ENCODE measurements at places on chromosomes 1 and 21. TPM values are rescaled to one million over a fixed set of nuclear protein-coding genes. Genes with fewer than 3 reads are reported as not detected.

The MSTO1 gene
- 26.5 TPM for total RNA-seq

GRCh38 chr1:63033211-63033610 is 249.3 kb downstream of the ATG4C start:
- DNase-seq: no peak

- DNase-seq: no peak
Observed at GRCh38 chr1:216822480-216822879, 99.3 kb upstream of the ESRRG start.

The GLIS1 gene
- 4.7 TPM for total RNA-seq

The ACTA1 gene
- not detected for total RNA-seq

DNA sequence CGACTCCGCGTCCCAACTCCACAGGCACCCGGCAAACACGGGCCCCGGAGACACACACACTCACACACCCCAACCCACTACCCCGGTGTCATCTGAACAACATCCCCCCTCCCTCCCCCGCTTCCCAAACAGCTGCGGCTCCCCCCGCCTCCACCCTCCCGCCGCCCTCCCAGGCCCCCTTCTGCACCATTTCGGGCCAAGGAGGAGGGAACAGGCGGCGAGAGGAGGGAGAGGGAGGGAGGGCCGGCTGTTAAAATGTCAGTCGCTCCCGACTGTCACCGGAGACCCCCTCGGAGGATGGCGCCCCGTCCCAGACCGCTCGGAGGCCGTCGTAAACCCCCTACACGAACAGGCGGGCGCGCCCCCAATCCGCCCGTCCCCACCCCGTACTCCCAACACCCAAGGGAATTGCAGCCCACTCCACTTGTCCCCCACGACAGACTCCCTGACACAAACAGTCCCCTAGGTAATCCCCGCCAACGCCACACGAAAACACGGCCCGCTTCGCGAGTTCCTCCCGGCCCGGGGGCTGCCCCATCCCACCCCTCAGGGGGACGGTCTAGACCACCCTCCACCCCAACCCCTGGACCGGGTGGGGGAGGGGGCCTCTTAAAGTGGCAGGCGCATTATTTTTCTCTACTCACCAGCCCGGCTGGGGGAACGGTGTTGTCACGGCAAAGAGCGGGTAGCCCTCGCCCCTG is 583 bp downstream of the MEF2D start:
- DNase-seq: peak; percentile 29

DNA sequence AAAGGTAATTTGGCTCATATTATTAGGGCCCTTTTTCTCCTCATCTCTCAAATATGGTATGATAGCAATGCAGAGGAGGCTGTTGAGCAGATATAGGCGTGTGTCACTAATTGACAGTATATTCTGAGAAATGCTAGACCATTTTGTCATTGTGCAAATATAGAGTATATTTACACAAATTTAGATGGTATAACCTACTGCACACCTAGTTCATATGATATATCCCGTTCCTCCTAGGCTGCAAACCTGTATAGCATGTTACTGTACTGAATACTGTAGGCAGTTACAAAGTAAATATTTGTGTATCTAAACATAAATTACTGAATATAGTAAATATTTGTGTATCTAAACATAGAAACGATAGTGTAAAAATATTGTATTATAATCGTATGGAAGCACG is 8.6 kb downstream of the ZBTB37 start:
- no peak for DNase-seq

- DNase-seq: peak; percentile 51
Observed at GRCh38 chr21:42193131-42193671, 25.7 kb upstream of the ABCG1 start.

GRCh38 chr1:19395678-19396192 is 83.6 kb downstream of the SLC66A1 start:
- peak; percentile 69 for DNase-seq

The WNT3A gene
- not detected for total RNA-seq

- DNase-seq: peak; percentile 43
Observed at GRCh38 chr1:108712606-108713150, at the start of gene FNDC7. TSS of gene FNDC7 (plus strand) at chr1:108712908. CDS start at chr1:108712934, 26 bp downstream.

The BRDT gene
- total RNA-seq: not detected

DNA sequence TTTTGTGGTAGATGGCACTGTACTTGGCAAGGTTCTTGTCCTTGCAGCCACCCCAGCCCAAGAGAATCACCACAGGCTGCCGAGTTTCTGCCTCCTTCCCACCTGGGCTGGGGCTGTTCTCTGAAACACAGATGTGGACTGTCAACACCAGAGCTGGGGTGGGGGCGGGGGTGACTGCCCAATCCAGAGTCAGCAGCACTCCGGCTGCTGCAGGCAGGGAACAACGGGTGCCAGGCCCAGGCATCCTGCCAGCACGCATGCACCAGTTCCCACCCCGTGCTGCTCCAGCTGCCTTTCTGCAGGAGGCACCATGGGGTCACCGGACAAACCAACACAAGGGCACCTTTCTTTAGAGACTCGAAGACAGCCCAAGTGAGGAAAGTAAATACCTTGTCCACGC is 14.1 kb downstream of the TMEM53 start:
- DNase-seq: no peak

GRCh38 chr1:211764701-211765100 is 65.9 kb downstream of the LPGAT1 start:
- DNase-seq: no peak

DNA sequence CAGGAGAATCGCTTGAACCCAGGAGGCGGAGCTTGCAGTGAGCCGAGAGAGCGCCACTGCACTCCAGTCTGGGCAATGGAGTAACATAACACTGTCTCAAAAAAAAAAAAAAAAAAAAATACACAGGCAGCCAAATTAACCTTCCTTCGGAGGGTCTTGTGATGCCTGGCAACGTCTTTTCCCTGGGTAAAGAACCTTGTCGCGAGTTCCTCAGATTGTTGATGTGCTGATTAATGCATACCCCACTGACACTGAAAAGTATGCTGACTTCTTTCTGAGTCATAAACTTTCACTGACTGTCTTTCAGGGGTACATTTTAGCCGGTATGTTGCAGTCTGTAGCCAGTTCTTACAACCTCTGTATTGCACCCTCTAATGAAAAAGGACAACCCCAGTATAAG is 95.1 kb upstream of the SOD1 start:
- DNase-seq: peak; percentile 60

The BEST4 gene
- not detected for total RNA-seq

DNA sequence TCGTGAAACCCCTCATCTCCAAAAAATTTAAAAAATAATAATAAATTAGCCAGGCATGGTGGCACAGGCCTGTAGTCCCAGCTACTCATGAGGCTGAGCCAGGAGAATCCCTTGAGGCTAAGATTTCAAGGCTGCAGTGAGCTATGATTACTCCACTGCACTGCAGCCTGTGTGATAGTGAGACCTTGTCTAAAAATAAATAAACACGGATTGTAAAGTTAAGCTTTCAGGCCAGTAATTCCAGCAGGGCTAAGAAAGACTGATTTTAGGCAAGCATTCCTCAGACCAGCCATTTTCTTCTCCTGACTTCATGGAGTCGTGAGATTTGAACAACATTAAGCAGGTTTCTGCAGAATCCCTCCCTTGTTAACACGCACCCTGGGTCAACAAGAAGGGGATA is 77.2 kb upstream of the EFHD2 start:
- DNase-seq: no peak

- DNase-seq: peak; percentile 88
Observed at GRCh38 chr1:218488986-218489385, 143.8 kb downstream of the TGFB2 start.

DNA sequence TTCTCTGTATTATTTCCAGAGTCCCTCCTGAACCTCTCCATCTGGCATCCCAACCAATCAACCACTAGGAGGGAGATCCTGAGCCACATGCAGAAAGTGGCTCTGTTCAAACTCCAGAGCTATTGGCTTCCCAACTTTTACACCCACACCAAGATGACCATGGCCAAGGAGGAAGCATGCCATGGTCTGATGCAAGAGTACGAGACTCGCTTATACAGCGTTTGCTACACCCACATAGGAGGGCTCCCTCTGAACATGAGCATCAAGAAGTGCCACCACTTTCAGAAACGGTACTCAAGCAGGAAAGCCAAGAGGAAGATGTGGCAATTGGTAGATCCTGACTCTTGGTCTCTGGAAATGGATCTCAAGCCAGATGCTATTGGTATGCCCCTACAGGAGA is 23.6 kb downstream of the RGSL1 start:
- no peak for DNase-seq

GRCh38 chr1:36982709-36983108 is 51.6 kb downstream of the GRIK3 start:
- no peak for DNase-seq

The LCE3E gene
- not detected for total RNA-seq

GRCh38 chr1:26125946-26126320 is 14.3 kb downstream of the PDIK1L start:
- DNase-seq: no peak

The CASQ2 gene
- not detected for total RNA-seq

- DNase-seq: no peak
Observed at GRCh38 chr1:103069201-103069600, 39.1 kb downstream of the COL11A1 start.

DNA sequence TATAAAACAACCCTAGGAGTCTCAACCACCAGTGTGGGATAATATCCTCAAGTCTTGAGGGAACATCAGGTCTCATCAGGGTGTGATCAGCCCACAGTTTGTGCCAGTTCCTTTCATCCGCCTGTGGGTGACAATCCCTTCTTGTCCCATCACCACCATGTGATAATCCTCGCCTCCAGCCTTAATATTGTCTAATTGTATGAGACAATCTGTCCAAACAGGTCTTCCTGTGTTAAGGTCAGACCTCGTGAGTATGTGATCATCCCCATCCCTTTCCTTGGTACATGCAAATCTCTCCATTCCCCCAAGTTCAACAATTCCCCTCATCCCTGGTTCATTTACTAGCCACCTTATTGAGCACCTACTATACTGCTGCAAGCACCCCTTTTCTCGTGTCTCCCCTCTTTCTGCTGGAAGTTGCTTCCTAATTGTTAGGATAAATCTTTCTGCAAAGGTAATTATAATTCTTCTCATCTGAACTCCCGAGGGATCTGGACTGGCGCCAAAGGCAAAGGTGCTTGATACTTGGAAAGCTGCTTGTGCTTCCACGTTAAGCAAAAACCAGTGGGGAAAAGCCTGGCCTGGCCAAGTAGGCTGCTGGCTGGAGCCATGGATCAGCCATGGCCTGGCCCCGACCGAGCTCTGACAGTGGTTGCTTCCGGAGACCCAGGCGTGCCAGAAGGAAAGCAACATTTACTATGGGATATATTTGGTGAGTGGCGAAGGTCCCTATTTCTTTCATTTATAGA is 92.5 kb downstream of the RNF220 start:
- DNase-seq: no peak

DNA sequence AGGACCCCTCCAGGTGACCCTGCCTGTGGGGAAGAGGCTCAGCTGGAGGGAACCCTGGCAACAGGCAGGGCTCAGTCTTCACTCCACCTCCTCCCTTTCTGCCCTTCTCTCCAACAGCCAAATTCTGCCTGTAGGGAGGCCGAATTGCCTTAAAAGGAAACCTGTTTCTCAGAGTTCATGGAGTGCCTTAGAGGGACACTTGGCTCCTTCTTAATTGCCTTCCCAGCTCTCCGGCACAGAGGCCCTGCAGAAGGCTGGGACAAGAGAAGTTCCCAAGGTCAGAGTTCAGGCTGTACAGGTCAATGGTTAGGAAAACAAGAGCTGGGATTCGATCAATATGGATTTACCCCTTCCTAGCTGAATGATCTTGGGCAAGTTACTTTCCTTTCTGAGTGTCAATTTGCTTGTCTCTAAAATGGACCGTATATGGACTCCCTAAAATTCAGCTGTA is 6.2 kb downstream of the CSRP1 start:
- no peak for DNase-seq

The MIXL1 gene
- total RNA-seq: not detected

- peak; percentile 80 for DNase-seq
Observed at GRCh38 chr1:1433804-1434130, 1.7 kb upstream of the VWA1 start.

The ZNF683 gene
- total RNA-seq: not detected

DNA sequence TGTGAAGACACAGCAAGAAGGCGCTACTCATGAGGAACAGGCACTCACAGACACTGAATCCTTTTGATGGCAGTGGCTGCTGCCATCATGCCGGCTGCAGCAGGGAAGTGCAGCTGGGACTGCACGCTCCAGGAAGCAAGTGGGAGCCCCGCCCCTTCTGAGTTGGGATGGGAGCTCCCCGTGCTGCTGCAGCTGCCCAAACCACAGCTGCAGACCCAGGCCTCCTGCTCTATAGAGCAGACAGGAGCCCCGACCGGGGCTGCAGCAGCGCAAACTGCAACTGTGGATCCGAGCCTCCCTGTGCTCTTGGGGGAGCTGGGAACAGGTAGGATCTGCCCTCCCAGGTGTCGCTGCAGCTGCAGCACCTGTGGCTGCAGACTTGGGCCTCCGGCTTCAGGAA is 65.2 kb upstream of the MARK1 start:
- peak; percentile 9 for DNase-seq

GRCh38 chr1:150162862-150163706 is 13.4 kb downstream of the PLEKHO1 start:
- DNase-seq: peak; percentile 98

DNA sequence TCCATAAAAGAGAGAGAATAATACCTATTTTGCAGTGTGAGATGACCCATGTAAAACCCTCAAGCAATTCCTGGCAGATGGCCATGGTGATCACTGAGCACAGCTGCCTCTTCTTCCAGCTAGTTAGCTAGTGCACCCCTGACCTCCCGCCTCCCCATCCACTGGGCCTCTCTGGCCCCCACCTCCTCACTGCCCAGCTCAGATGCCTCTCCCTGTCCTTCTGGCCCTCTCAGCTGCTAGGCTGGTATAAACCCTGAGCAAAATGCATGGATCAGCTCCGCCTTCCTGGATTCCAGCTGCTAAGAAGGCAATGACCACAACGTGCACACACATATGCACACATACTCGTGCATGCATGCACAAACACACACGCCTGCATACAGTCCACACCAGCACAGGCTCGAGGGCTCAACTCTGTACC is 117.2 kb downstream of the DMRTB1 start:
- DNase-seq: no peak

The SLC25A33 gene
- 17.4 TPM for total RNA-seq

The TCHHL1 gene
- not detected for total RNA-seq

- DNase-seq: no peak
Observed at GRCh38 chr1:227841096-227841495, 25.6 kb downstream of the PRSS38 start.

DNA sequence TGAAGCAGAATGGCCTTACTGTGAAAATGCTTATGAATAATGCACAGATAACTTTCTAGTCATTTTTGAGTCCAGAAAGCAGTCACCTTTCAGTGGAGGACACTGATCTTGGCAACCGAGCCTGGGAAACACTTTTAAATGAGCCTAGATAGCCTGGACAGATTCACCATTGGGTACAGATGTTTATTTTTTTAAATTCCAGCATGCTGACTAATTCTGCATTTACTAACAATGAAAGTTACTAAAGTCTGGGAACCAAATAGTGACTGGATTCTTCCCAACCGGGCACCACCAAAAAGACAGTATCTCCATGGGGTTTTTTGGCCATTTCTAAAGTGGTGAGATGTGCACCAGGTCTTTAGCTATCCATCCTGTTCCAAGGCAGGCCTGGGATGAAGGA is 3.3 kb upstream of the FMOD start:
- DNase-seq: peak; percentile 18

DNA sequence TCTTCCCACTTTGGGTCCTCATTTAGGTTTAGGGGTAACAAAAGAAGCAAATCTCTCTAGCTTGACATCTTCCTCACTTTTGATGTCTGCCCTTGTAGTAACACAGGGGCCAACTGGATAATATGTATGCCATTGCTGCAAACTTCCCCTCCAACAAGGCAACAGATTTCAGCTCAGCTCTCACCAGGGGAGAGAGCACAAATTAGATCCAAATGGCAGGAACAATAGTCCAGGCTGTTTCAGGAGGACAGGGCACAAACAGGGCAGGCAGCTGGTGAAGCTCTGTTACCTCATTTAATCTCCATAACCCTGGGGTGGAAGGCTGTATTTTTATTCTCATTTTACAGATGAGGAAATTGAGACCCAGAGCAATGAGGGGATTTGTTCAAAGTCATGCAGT is 4.3 kb upstream of the PIK3R3 start:
- no peak for DNase-seq
